ENCODE measurements at places on chromosomes 16 and 17.

GRCh38 chr17:49230636-49231562 is at the start of gene PHOSPHO1:
TSS of gene PHOSPHO1 (minus strand) at chr17:49230787. CDS start at chr17:49226691, 4,096 bp downstream.
- peak; percentile 93 for DNase-seq

DNA sequence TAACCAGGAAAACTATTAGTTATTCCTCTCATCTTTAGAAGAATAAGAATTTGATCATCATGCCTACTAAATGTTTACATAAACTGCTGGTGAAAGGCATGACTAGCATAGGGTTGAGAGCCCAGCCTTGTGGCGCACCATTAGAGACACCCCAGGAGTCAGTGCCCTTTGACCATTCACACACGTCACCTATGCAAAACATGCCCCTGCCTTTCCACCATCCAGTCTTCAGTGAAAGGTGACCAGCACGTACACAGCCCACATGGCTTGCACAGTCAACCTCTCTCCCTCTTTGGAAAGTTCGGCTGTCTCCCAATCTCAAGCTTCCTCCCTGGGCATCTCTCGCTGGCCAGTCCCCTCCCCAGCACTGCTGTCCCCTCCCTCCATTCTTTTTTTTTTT is 150.3 kb downstream of the ENGASE start:
- DNase-seq, result no peak

DNA sequence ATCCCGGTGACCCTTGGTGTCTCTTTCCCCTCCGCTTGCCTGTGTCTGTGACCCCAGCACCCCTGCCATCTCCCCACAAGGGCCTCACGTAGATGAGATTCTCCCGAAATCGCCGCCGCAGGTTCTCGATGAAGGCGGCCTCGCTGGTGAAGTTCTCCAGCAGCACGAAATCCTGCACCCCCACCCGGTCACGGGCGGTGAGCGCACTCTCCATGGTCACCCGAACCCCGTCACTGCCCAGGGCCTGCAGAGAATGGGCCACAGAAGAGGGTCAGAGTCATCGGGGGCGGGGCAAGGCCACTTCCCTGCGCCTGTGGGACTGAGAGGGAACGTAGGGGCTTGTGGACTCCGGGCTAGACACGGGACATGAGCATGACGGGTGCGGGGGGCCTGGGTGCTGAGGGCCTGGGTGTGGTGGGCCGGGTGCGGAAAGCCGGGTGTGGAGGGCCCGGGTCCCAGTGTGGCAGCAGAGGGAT is 8.4 kb downstream of the MYO1C start:
- no peak for DNase-seq

- peak; percentile 99 for DNase-seq
Observed at GRCh38 chr17:45405250-45406086, 27.2 kb downstream of the ARHGAP27 start.

GRCh38 chr16:83473926-83474650 is 333.7 kb upstream of the HSBP1 start:
- DNase-seq, result no peak

DNA sequence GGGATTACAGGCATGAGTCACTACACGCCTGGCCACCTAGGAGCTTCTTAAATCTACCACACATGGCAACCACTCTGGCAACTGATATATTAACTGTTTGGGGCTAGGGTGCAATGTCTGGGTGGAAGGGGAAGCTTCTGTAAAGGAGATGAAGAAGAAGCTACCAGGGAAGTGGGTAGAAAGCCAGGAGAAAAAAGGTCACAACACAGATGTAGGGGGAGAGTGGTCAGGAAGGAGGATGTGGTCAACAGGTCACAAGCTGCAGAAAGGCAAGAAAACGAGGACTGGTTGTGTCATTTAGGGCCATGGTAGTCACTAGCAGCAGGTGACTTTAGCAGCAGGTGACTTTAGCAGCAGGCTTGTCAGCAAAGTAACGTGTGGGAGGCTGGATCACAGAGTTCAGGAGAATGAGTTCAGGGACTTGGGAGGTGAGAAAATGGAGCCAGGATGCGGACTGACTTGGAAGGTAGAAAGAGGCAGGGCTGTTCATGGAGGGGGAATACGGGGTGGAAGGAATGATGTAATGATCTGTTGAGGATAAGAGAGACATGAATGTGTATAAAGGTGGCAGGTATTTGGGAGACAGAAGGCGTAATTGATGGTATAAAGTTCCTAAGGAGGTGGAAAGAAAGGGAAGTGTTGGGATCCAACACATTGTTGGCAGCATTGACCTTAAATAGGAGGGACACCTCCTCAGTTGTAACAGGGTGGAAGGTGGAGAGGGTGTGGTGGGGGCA is 16.3 kb upstream of the WFIKKN2 start:
- no peak for DNase-seq

DNA sequence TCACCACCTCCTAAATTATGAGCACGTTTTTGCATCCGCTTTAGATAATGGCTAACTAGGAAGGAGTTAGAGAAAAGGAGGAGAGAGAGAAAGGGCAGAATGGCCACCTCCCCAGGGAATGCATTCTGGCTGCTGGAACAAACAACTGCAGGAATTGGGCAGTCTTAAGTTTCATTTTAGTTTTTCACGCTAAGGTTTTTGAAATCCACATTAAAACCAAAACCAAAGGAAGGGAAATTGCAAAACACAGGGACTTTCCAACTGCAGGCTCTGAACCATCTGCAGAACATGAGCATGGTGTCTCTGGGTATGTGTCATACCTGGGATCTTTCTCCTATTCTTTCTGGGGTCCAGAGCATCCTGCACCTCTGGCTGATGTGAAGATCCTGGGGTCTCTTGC is 12.1 kb upstream of the CCL8 start:
- DNase-seq, result no peak

DNA sequence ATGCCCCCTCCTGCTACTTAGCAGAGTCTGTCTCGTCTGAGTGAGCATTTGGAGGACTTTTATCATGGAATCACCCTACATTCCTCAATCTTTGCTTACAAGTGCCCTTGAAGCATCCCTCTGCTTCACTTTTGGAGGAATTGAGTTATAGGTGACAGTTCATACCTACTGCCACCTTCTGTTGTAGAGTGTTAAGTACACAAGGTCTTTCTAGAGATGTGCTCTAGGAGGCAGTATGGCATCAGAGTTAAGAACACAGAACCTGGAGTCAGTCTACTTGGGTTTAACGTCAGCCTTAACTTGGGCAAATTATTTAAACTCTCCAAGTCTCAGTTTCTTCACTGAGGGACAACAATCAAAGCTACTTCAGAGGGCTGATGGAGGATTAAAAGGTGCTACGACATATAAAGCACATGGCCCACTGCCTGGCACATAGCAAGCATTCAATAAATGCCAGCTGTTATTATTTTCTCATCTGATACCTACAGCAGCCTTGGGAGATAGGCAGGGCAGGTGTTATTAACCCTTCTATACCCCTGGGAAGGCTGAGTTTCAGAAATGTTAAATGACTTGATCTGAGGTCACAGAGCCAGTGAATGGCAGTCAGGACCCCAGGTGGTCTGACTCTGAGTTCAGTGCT is 62.2 kb downstream of the UTP18 start:
- DNase-seq, result peak; percentile 85

GRCh38 chr16:31269541-31269940 is 9.8 kb downstream of the ITGAM start:
- no peak for DNase-seq

- no peak for DNase-seq
Observed at GRCh38 chr17:71635187-71635586, 485.6 kb upstream of the SOX9 start.

DNA sequence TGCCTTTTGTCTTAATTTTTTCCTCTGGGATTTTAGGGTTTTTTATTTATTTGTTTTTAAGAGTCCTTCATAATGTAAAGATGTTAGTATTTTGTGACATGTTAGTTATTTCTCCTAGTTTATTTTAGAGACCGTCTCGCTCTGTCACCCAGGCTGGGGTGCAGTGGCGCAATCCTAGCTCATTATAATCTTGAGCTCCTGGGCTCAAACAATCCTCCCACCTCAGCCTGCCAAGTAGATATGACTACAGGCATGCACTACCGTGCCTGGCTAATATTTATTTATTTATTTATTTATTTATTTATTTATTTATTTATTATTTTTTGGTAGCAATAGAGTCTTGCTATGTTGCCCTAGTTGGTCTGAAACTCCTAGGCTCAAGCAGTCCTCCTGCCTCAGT is 37.4 kb upstream of the ARHGAP17 start:
- no peak for DNase-seq

GRCh38 chr16:90055371-90055770 is 21.8 kb downstream of the PRDM7 start:
- no peak for DNase-seq

DNA sequence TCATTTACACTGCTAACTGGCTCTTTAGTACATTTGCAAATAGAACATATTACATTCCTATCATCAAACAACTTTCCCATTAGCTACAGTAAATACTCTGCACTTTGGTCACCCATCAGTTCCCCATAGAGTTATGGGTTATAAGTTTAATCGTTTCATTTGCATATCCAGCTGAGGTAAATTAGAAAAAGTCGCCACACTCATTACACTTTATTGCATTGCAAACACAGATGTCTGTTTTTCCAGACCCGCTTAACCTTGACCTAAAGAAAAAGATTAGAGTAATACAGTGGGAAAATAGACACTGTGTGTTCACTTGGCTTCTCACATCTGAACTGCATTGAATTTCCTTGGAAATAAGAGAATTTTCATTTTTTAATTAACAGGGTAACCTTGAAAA is 213.1 kb upstream of the PSMD7 start:
- DNase-seq, result no peak

GRCh38 chr16:12132290-12132689 is 155.8 kb downstream of the SNX29 start:
- no peak for DNase-seq

- peak; percentile 47 for DNase-seq
Observed at GRCh38 chr17:37082311-37082860, 133.6 kb downstream of the AATF start.

DNA sequence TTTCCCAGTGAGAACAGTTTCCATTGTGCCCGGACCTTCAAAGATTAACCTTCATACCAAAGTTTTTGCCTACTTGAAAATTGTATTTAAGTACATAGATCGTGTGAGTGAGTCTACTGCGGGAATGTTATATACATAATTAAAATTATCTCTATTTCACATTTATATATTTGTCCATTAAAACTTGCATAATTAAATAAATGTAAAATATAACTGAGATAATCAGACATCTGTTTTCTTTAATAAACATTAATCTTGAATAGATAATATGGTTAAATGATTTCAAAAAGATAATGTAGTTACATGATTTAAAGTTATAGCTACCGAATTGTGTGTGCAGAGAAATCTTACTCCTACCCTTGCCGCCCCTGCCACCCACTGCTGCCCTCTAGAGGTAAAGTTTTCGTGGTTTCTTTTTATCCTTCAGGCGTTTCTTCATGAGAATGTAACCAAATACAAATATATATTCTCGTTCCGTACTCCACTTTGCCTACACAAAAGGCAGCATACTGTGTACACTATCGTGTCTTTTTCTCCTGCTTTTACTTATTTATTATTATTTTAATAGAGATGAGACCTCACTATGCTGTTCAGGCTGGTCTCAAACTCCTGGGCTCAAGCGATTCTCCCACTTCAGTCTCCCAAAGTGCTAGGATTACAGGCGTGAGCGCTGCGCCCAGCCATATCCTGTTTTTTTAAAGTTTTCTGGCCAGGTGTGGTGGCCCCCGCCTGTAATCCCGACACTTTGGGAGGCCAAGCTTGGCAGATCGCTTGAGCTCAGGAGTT is 35.6 kb downstream of the RPA1 start:
- DNase-seq, result peak; percentile 32

- peak; percentile 54 for DNase-seq
Observed at GRCh38 chr16:71746442-71747046, 22.0 kb upstream of the PHLPP2 start.

DNA sequence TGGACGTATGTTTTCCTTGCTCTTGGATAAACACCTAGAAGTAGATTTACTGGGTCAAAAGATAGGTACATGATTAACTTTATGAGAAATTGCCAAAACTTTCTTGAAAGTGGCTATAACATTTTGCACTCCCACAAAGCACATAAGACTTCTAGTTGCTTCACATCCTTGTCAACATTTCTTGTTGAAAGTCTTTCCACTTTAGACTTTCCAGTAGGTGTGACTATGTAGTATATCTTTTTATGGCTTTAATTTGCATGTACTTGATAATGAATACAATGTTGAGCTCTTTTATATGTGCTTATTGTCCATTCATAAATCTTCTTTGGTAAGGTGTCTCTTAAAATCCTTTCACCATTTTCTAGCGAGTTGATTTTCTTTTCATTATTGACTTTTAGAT is 241.2 kb upstream of the RPL38 start:
- no peak for DNase-seq

DNA sequence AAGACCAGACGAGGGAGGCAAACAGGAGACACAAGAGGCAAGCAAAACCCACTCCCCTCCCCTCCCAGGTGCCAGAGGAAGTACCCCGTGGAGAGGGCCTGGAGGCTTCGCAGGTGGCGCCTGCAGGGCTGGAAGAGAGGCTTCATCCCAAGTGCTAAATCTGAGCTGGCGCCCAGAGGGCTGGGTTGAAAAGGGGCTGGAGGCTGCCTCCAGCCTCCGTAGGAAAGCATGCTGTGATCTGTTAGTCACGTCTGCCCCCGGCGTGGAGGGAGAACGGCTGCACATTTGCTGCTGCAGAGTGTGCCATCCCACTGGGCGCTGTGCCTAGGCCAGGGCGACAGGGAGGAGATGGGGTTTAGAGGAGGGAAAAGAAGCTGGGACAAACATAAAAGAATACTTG is 16.9 kb downstream of the RPH3AL start:
- DNase-seq, result peak; percentile 92

DNA sequence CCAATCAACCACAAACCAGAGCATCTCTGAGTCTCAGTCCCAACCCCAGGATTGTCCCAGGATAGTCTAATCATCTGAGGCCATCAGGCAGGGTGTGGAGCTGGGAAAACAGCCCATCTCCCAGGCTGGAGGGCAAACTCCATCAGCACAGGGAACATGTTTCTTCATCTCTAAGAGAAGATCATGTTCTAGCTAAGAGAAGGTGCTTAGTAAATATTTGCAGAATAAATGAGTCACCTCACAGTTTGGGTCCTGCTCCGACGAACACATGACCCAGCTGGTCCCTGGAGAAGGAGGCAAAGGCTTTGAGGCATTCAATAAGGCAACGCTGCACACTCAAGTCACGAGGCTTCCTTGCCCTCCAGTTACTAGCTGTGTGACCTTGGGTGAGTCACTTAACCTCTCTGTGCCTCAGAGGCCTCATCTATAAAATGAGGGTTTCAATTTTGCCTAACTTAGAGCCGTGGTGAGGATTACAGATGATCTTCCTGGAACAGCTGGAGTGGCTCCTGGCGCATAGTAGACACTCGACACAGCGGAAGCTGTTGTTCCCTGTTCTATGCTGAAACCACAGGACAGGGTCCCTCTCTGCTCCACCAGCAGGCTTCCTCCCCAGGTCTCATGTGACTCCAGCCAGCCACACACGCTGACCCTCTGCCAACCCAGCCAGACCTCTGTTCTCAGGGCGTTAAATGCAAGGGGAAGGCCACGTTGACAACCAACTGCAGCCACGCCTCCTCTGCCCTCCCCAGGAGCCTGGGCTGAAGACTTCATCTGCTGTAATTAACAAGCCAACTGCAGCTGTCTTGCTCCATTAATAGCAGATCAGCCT is 10.3 kb upstream of the RPL38 start:
- no peak for DNase-seq

- DNase-seq, result peak; percentile 72
Observed at GRCh38 chr17:59165933-59166342, 10.4 kb downstream of the PRR11 start.

GRCh38 chr17:42535155-42536047 is 640 bp upstream of the NAGLU start:
- no peak for DNase-seq

Data from mesendoderm (in vitro differentiated cells).